Activated effector memory CD4-positive, alpha-beta T cell treated with Interleukin-2 at 50 U/mL for 16 hours (primary cell): ENCODE measurements at places on chromosomes 7 and 10.
A peak's percentile ranks its signal among the peaks of the same experiment; 100 is the strongest.

DNA sequence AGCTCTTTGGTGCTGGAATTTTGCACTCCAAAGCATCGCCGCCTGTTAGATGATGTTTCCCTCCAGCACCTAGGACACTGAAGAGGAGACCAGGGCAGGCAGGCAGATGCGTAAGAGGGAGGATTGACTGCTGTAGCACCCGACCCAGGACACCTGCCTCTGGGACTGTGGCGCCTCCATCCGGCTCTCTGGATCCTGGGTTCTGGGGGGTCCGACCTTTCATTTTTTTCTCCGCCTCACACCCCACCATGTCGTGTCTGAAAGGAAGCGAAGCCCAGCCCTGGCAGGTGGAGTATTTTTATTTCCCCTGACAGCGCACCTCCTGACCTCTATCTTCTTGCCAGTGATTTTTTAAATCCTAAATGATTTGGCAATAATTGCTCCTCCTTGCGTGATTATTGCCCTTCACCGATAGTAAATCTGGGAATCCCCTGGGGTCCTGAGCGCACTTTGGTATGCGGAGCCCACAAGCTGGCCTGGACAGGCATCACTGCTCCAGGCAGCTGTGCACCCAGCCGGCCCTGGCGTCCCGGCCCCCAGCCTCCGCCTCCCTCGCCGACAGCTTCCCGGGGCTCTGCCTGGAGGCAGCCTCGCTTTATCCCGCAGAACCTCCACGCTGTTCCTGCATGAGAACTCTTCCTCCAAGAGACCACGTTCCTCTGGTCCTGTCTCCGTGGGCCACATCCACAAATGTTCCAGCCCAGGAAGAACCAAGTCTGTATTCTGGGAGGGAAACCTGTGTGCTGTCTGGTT lies 48.4 kb downstream of the LHPP start:
- DNase-seq = no peak

- DNase-seq = peak; percentile 63
Measured at GRCh38 chr10:89644967-89645741, at the start of gene PANK1. TSS of gene PANK1 (minus strand) at chr10:89645242. CDS start at chr10:89644891, 351 bp downstream.

GRCh38 chr10:9579110-9579705 lies 1438.5 kb upstream of the CELF2 start:
- no peak for DNase-seq

DNA sequence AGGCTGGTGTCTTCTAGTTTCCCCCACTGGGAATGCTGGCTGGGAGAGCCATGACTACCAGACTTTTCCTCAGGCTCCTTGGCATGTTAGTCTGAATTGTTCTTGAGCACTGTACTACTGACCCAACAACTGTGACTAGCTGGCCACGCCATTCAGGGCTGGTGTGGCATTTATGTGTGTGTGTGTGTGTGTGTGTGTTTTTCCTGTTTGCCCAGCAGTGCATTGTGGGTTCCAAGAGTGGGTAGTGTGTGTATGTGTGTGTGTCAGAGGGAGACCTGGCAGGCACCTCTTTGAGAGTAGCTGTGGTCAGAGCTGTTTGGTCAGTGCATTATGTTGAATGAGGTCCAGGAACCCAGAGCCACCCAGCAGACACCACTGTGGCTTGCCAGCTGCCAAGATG lies 9.2 kb downstream of the PCBD1 start:
- no peak for DNase-seq

DNA sequence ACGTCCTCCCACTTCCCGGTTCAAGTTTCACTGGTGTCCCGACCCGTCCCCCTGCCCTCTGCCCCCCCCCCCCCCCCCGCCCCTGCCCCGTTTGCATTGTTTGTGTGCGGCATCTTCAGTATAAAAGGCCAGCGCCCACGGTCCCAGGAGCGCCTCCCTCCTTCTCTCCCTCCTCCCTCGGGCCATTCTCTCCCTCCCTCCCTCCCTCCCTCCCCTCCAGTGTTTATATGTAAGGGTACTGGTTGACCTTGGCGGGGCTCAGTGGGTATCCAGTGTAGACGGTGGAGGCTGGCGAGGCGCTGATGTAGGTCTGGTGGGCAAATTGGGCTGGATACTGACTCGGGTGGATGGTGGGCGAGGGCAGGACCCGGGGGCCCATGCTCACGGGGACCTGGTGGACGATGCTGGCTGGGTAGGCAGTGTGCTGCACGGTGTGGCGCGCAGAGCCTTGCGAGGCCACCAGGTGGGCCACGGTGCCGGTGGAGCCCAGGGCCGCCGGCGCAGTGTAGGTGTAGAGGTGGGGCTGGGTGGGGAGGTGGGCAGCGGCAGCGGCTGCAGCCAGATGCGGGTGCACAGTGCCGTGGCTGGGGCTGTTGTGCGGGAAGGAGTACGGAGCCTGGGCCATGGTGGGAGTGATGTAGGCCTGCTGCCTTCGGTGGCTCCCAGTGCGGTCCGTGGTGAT lies 49.4 kb downstream of the CLEC2L start:
- no peak for DNase-seq

DNA sequence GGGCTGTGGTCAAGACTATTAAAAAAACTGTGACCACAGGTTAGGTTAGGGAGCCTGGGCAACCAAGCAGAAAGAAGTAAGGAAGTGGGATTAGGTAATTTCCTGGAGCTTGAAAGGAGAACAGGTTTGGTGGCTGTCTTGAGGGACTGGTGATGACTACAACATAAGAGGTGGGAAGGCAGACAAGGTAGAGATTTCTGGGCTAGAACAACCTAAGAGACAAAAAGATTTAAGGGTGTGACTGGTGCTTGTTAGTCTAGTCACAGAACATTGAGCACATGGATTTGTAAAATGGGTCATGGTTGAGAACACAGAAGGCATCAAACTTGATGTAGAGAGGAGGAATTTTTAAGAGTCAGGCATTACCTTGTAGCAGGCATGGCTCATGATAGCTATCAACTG lies 123.7 kb upstream of the ASAH2 start:
- DNase-seq = no peak

- no peak for DNase-seq
Measured at GRCh38 chr10:77820349-77820748, 106.2 kb downstream of the DLG5 start.

- DNase-seq = peak; percentile 38
Measured at GRCh38 chr7:23570592-23571200, 26.5 kb upstream of the CCDC126 start.

GRCh38 chr7:145050415-145050814 lies 214.6 kb upstream of the TPK1 start:
- no peak for DNase-seq

GRCh38 chr10:99768556-99768955 lies 13.9 kb upstream of the ABCC2 start:
- DNase-seq = no peak

DNA sequence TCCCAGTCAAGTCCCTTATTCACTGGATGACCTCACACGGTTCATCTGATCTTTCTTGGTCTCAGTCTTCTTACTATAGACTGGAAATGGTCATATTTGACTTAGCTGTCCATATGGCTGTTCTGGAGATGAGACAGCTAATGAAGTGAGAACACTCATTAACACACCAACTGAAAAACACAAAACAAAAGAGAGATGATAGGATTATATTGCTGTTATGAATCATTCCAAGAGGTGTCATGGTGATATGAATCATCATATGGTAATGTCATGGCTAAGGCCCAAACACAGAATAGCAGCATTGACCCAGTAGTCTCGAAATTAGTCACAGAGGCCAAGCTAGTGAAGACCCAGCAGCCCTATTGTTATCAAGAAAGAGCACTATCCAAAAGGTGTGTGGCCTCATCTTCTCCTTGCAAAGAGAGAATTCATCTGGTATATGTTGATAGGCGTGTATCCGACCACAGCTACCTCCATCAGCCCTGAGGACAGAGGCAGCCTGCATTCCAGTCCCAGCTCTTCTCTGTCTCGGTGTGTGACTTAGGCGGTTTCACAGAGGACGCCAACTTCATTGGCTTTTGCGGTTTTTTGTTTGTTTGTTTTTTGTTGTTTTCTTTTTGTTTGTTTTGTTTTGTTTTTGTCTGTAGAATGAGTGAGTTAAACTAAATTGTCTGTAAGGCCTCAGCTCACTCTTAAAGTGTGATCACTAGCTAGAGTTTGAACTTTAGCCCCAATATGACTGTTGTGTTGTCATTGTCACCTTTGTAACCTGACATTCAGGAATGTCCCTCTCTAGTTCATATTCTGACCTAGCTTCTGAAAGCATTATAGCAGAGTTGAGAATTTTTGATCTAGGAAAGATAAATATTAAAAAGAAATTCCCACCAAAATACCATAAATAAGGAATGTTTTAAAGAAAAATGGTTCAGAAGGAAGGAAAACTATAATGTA lies 97.4 kb upstream of the PDCD4 start:
- peak; percentile 2 for DNase-seq

DNA sequence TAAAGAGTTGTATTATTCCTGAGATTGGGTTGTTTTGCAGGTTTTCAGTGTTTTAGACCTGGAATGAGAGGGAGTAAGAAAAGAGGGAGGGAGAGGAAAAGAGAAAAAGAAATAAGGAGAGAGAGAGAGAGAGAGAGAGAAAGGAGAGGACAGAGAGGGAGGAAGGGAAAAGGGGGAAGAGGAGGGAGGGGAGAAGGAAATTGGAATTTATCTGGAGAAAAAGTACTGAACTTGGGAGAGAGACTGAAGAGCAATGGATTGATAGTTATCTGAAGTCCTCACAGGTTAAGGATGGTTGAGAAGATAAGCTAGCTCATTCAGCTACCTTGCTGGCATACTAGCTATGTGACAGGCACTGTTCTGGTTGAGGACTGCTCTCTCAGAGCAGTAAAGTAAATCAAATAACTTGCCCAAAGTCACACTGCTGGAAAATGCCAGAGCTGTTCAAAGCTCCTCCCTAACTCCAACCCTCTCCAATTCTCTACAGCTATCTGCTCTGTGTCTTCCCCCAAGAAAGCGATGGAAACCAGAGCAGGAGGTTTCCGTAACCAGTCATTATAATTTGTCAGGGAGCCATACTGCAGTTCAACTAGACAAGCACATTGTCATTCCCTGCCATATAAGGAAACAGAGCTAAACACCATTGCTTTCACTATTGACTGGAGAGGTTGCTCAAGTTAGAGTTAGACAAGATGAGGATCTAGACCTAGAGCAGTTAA lies 10.7 kb downstream of the CALD1 start:
- no peak for DNase-seq

GRCh38 chr7:149742075-149742701 lies 31.2 kb downstream of the ZNF467 start:
- DNase-seq = peak; percentile 34

DNA sequence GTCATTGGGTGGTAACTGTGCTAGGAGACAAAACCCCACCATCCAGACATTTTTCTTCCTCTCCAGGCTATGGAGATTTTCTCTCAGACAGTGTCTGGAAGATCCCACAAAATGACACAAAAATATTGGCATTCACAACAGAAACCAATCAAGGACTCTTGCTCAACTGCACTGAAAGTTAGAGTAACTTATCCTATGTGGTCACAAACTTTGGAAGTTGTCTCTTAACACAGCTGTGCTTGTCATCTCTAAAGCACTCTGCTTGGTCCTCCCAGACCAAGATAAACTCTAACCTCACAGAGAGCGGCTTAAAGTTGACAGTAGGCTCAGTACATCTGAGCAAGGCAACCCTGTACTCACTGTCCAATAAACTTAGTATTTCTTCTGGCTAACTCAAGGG lies 74.9 kb downstream of the AKR1C4 start:
- no peak for DNase-seq

- no peak for DNase-seq
Measured at GRCh38 chr7:104963991-104964385, 50.0 kb upstream of the KMT2E start.

DNA sequence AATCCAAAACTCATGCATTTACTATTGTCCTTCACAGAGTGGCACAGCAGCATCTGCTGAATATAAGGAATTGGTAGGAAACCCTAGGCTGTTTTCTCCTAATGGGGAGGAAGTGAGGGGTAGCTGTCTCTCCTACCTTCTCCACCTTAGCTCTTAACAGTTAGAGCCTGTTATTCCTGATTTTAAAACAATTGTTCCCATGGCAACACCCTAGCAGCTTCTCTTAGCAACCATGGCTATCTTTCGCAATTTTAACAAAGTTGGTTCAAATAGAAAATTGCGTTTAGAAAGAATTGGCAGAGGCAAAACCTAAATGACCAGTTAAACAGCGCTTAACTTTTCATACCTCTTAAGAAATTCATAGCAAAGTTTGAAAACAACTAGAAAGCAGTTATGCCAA lies 603.4 kb upstream of the AUTS2 start:
- no peak for DNase-seq

DNA sequence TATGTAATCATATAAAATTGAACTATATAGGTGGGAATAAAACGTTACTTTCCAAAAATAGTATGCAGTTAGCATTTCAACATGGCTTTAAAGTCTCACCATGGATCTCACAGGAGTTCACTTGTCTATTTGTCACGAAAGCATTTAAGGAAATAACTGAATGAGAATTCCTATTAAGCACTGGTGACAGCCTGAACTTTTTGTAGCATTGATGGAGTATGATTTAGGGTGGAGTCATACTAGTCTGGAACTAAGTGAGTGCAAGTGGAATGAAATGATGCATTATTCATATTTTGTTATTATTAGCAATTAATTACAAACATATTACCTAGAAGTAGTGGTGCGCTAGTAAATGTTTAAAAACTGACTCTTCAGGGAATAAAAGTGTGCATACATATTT lies 26.0 kb upstream of the HIBADH start:
- no peak for DNase-seq

DNA sequence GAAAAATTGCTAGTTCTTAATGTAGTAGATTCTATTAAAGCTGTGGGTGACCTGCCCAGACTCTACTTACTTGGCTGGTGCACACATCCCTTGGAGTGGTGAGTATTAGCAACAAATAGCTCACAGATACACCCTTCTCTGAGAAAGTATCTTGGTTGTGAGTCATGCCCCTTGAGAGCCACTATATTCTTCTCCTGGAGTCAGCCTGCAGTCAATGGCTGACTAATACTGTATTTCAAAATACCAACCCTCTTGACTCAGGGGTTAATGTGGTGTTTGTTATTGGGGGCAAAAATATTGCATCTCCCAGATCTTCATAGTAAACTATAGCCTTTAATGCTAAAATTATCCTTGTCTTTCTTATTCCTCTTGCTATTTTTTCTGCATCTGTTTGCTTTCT lies 354.9 kb downstream of the BMPER start:
- no peak for DNase-seq

GRCh38 chr7:5203183-5203537 lies 13.1 kb downstream of the WIPI2 start:
- DNase-seq = no peak

- DNase-seq = no peak
Measured at GRCh38 chr10:31536302-31536701, 217.3 kb downstream of the ZEB1 start.
